Inflammatory macrophage (primary cell): ENCODE measurements at places on chromosomes 5 and 9.

GRCh38 chr5:172798422-172799215 lies 27.6 kb upstream of the DUSP1 start:
- DNase-seq, result peak; percentile 95

DNA sequence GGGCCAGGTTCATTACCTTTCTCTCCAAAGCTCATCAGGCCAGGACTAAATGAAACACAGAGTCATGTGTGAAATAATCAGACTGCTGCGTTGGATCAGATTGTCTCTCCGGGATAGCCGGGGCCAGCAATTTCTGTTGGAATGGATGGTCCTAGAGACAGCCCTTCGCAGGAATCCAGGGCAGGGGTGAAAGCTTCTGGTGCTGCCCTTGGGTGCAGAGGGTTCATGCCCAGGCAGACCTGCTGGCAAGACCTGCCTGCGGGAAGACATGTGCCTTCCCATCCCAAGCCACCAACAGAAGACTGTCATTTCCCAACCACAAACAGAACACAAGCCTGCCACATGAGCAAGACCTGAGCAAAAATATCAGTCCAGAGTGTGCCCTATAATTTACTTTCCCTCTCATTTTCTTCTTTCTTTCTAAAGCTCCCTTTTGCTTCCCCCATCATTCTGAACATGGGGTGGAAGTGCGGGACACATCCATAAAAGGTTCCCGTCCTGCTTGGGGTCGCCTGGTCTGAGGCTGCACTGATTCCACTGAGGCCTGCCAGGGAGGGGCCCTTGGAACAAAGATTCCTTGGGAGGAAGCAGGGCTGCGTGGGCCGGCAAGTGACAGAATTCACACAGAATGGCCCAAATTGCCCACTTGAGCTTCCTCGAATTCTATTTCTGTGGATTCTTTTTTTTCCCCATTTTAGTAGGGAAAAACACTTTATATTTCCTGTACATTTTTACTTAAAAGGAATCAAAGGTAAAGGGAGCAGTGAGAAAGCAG lies 57.3 kb downstream of the UBE2QL1 start:
- DNase-seq, result no peak

DNA sequence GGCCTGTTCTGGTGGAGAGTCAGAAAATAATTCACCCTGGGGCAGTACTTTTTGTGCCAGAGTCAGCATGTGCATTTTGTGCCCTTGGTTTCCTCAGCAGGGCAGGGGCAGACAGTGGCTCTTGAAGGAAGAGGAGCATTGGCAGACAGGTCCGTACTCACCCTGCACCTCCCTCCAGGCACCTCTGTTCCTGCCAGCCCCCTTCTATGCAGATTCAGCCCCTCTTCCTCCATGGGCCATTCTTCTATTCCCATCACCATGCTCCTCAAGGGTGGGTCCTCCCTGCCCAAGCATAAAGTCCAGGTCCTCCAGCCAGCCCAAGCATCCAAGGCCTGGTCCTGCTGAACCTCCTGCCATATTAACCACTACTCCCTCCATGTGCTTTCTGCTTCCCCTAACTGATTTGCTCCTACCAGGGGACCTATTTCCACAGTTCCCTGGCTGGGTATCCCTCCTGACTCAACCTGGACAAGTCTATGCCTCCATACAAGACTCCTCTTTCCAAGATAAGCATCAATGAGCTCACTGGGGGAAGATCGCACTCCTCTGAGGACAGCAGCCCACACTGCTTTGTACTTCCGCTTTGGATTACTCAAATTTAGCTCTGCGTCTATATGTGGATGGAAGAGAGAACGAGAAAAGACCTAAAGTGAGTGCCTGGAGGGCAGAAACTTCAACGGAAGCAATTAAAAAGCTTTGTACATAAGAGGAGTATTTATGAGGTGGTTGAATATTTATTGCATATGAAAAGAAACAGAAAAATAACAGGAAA lies 9.3 kb upstream of the ACSL6 start:
- DNase-seq, result no peak

- no peak for DNase-seq
Observed at GRCh38 chr9:35792024-35792813, 828 bp downstream of the NPR2 start.

DNA sequence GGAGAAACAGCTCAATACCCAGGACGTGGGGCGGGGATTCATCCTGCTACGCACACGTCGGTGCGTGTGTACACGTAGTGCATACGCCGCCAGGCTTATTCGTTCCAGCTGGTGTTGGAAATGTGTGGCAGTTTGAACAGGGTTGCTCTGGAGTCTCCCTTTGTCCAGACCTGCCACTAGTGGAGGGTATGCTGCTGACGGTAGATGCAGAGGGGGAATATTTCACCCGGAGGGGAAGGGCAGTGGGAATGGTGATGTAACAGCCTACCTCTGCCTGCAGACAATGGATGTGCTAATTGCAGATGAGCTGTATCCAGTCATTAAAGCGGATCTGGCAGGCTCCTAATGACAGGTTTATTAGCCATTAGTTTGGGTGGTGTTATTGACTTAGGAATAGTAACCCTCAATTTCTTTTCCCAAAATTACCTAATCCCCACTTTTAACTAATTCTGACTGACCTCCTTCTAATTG lies 142.7 kb downstream of the PAX5 start:
- no peak for DNase-seq

DNA sequence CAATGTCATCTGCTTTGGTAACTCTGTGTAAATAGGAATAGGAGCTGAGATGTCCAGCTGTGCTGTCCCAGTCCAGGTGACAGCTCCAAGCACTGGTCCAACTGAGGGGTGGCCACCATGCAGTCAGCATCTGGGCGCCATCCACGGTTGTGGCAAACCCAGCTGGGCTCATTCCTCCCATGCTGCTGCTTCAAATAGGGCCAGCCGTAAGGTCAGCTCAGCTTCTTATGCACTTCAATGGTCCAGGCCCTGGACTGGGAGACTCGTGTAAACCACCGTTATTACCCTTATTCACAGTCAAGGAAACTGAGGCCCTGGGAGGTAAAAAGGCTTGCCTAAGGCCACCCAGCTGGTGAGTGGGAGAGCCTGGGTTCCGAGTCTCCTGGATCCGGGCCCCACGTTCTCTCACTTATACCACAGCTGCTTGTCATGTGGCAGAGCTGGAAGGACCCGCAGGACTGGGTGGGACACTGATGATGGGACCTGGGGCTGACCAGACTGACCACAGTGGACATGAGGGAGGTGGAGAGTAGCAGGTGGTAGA lies 38.7 kb upstream of the ANGPTL2 start:
- no peak for DNase-seq

GRCh38 chr9:13608451-13608850 lies 329.0 kb upstream of the MPDZ start:
- no peak for DNase-seq
